Fibroblast of the aortic adventitia (primary cell): ENCODE measurements at places on chromosomes 16 and 17.
A peak's percentile ranks its signal among the peaks of the same experiment; 100 is the strongest.

DNA sequence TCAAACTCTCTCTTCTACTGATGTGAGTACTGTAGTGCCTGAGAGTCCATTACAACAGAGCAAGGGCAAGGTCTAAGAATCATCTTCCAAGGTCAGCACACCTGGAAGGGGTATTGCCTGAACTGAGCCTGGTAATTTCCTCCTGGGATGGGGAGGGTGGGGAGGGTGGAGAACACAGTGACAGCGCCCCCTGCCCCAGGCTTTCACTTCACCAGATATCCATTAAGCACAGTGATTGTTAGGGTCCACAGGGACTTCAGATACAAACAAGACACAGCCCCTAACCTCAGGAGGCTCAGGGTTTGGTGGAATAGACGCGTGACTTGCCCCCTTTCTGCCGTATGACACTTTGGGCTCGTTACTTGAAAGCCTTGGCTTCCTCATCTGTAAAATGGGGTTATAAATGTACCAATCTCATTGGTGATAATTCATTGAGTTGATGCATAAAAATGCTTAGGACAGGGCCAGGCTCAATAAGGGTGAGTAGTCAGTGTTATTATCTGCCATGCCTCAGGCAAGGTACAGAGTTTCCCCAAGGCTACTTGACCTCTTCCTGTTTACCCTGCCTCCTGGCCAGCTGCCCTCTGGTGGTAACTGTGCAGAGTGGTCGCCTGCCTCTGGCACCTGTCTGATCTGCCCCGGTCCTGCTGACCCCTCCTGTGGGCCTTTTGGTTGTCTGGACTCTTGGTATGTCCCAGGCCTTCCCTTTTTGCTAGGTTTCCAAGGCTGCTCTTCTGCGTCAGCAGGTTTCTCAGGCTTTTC is 13.1 kb upstream of the BRD7 start:
- DNase-seq: no peak

DNA sequence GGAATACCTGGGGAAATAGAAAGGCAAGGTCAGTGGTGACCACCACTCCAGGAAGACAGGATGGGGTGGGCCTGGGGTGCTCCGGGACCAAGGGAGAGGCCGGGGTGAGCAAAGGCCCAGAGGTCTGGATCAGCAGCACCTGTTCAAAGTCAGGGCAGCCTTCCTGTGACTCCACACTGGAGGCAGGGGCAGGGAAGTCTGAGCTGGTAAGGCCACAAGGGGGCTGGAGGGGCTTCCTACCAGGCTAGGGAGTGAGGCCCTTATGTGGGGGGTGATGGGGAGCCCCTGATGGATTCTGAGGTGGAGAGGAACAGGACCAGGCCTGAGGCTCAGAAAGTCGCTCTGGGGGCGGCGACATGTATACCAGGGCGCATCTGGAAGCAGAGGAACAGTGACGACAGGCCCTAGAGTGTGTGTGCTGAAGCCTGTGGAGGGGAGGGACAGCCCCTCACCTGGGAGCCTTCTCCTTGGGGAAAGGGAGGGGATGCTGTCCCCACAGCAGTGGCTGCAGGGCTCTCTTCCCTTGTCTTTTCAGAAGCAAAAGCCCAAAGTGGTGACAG is 3.7 kb downstream of the C16orf78 start:
- no peak for DNase-seq

- peak; percentile 47 for DNase-seq
Observed at GRCh38 chr17:34177642-34178041, 77.4 kb upstream of the CCL2 start.

GRCh38 chr17:39416141-39416540 is 14.7 kb upstream of the FBXL20 start:
- DNase-seq: no peak

GRCh38 chr16:85965125-85965524 is 66.2 kb downstream of the IRF8 start:
- DNase-seq: no peak

DNA sequence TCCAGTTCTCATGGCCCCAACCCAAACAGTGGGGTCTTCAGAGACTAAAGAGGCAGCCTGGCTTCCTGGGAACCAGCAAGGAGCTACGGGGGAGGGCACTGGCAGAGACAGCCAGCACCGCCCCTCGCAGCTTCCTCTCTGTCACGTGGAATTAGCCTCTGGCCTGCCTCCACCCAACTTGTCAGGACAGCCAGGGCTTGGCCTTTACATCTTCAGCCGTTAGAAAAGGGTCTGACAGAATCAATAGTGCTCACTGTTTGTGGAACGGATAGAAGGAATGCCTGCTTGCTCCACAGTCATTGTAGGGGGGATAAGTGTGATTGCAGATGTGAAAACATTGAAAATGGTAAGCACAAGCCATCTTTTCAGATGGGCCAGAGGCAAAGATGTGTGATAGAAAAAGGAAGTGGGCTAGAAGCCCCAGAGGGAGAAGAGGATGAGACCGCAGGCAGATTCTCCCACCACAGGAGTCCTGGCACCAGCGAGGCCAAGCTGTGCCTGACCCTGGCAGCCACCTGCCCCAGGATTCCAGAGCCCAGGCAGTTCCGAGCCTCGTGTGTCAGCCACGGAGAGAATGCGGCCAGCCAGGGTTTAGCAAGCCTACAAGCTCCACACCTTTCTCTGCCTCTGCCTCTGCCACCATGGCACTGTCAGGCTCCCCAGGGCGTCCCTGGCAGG is 18.6 kb downstream of the GRIN2C start:
- peak; percentile 51 for DNase-seq

DNA sequence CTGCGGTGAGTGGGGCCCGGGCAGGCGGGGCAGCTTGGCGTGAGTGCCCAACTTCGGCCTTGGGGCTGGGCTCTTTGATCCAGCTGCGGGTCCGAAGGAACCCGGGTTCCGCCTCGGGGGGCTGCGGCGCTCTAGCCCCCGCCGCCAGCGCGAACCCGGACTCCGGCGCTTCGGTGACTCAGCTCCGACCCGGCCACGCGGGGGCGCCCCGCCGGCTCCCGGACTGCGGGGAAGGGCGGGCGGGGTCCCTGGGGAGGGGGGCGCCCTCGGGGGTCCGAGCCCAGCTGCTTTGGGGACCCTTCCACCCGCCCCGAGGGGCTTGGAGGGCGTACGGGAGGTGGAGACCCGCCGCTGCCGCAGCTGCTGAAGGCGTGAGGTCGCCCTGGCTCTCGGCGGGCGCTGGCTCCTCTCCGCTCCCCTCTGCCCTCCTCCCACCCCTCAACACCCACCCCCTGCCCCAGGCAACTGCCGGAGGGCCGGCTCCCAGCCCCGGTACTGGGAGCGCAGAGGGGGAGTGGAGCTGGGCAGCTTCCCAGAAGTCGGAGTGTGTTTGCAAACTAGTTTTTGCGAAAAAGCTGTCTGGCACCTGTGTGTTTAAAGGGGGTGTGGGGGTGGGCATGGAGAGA is 516 bp downstream of the CPNE2 start:
- no peak for DNase-seq

- no peak for DNase-seq
Observed at GRCh38 chr17:40366076-40366860, 1.7 kb upstream of the GJD3 start.

DNA sequence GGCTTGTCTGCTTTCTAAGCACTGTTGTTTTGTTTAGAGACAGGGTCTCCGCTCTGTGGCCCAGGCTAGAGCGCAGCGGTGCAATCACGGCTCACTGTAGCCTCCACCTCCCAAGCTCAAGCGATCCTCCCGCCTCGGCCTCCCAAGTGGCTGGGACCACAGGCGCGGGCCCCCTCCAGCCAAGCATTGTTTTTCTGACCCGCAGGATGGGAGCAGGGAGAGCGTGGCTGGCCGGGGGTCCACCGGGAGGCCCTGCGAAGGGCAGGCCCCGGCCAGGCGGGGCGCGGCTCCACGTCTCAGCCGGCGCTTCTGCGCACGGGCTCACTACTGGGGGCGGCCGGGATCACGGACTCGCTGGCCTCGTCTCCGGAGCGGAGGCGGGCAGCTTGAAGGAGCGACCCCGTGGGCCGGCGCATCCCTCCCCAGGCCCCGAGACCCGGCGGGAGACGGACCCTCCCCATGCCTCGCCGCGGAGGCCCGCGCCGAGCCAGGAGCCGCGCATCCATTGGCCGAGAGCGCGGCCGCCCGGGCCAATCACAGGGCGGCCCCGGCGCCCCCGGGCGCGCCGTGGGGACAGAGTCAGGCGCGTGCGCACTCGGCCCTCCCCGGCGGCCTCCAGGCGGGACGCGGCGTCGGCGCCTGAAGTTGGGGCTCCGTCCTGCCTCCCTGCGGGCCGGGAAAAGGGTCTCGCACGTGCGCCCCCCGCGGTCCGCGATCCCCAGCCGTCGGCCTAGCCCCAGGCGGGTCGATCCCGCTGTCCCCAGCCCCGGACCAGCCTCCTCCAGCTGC is 24.9 kb downstream of the ACTG1 start:
- peak; percentile 52 for DNase-seq
